ENCODE measurements at places on chromosomes 6 and 20.

DNA sequence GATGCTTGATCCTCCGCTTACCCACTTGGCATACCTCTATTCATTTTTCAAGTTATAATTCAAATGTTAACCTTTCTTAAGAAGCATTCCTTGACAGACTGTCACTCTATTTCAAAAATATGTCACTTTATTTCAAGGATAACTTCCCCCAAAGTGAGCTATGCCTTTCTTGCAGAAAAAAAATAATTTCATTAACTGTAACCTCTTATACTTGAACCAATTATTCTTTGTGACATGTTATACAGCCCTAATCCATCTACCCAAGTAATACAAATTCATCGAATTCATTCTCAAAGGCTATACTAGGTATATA, 9.3 kb upstream of the NHSL1 start:
- no peak for DNase-seq

GRCh38 chr6:17494177-17494576, 100.8 kb downstream of the CAP2 start:
- no peak for DNase-seq

GRCh38 chr6:164200071-164200470, 785.6 kb downstream of the QKI start:
- no peak for DNase-seq

GRCh38 chr20:49323622-49324238, 45.9 kb upstream of the ZNFX1 start:
- peak; percentile 84 for DNase-seq
